SW 1271 (cell line): ENCODE measurements at places on chromosomes 1 and 21.

DNA sequence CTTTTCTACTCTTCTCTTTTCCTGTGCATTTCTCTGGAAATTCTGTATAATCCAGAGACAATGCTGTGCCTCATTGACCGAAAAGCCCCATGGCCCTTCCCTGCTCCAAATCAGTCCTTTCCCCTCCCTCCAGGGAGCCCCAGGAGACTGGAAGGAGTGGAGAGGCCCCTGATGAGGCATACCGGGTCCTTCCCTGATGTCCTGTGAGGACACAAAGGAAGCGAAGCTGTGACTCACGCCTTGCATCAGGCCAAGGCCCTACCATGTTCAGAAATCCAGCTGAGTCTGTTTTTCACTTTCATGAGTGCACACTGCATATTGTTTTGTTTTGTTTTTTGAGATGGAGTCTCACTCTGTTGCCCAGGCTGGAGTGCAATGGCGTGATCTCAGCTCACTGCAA is 38.7 kb upstream of the BECN2 start:
- DNase-seq: no peak

GRCh38 chr1:194367121-194367520 is 1180.7 kb upstream of the B3GALT2 start:
- DNase-seq: no peak

DNA sequence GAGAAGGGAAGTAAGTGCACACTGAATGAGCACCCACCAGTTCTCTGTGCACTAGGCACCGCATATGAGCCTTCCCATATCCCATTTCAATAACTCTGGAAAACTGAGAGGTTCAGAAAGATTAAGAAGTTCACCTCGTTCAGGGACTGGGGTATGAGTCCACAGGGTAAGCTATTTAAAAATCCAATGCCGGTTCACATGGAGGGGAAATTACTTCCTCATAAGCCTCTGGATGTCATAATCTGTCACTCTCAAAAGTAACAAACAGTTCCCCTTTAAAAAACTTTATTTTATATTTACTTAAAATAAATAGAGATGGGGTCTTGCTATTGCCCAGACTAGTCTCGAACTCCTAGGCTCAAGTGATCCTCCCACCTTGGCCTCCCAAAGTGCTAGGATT is 1.9 kb downstream of the OR2B11 start:
- no peak for DNase-seq

GRCh38 chr1:41599912-41600311 is 115.4 kb upstream of the EDN2 start:
- peak; percentile 35 for DNase-seq

DNA sequence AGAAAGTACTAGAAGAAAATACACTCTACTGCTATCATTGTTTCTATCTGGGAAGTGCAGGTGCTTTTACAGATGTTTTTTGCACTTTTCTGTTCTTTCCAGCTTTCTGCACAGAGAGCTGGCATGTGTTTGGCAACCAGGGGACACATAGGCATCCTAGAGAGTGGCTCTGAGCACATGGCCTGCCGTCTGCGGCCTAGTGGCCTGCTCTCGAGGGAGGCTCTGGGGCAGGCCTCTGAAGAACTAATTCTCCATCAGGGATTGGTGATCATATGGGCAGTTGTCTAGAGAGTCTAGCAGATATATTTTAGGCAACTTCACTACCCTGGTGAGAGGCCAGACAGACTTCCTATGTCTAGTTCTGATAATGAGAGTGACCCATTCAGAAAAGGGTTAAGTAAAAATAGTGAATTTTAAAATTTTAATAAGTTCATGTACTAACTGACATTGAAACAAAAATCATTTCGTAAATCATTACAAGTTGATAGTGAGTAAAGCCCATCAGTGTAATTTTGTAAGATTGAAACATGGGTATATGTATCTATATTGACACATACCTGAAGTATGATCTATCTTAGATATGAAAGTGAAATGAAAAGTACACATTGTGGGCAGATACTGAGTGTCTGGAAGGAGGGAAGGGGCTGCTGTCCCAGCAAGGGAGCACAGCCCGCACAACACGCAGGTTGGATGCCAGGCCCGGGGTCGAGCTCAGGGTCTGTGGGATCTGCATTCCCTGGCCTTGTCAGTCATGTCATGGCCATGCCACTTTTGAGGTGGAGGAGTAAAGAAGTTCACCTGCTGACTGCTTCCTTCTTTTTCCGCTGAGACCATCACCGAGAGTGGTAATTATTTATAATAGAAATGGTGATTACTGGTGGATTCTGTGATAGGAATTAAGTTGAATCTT is 79.8 kb downstream of the PCBP3 start:
- DNase-seq: no peak

- no peak for DNase-seq
Observed at GRCh38 chr1:17924578-17924977, 169.4 kb downstream of the ACTL8 start.

DNA sequence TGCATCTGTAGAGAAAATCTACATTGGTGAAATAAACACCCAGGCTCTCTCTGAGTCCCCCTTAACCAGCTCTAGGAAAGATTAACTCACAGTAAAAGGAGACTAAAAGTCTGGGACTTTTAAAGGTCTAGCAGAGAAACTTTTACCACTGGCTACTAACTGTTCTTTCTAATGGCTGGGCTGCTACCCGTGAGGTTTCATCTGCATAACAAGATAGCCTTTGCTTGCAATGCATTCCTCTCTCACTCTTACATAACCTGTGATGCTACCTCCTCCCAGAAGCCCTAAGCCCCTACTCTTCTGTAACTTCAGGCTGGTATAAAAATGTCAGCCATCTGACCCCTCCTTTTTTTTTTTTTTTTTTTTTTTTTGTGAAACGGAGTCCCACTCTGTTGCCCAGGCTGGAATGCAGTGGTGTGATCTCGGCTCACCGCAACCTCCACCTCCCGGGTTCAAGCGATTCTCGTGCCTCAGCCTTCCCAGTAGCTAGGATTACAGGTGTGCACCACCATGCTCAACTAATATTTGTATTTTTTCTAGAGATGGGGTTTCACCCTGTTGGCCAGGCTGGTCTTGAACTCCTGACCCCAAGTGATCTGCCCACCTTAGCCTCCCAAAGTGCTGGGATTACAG is 344.2 kb downstream of the RGS7 start:
- no peak for DNase-seq

DNA sequence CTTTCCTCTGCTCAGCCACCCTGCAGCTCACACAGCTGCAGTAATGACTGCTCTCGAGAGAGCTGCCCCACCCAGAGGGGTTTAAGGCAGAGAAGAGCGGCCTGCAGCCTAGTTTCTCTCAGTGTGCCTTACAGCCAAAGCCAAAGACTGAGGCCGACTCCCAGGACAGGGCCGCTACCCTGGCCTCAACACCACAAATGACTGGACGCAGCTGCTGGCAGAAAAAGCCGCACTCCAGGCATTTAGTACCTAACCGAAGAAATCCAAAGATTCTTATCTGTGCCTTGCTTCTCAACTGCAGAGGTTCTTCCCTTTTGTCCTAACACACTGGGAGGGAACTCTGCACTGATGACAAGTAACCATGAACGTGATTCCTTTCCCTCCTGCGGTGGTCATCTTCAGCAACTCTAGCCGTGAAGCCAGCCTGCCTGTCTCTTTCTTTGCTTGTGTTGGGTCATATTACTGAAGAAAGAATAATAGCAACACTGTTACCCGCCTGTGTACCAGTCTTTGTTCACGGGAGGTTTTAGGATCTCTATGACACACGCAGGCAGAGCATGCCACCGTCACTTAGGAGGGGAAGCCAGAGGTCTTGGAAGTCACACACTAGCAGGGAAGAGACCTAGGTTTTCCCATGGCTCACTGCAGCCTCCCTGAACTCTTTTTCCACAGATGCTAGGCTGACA is 202.7 kb downstream of the RHOU start:
- no peak for DNase-seq

GRCh38 chr1:29971703-29972102 is 735.4 kb downstream of the PTPRU start:
- no peak for DNase-seq

DNA sequence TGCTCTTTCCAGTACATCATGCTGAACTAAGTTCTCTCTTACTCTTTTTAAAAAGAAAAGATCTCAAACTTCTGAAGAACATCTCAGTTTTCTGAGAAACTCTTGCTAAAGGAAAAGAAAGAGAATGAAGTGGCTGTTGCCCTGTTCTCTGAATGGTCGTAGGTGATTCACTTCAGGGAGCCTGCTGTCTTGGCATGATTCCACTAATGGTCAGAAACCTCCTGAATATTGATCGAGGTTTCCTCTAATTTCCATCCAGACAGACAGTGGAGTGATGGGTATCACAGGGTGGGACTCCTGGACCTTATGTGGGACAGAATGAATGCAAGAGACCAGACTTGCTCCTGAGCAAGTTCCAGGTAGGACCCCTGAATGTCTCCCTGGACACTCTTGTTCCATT is 2.5 kb downstream of the FCRL2 start:
- DNase-seq: no peak

DNA sequence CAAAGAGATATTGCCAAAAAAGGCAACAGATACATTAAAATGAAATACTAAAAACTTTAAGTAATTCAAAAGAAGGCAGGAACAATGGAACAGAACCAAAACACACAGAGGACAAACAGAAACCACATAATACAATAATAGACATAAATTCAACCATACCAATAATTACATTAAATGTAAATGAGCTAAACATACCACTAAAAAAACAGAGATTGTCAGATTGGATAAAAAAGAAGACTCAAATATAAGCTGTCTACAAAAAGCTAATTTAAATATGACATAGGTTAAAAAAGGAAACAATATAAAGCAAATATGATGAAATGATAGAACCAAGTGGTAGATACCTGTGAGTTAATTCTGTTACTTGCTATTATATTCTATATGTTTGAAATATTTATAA is 44.1 kb upstream of the ATP5PO start:
- no peak for DNase-seq

GRCh38 chr1:79264285-79264684 is 257.8 kb upstream of the ADGRL4 start:
- no peak for DNase-seq

DNA sequence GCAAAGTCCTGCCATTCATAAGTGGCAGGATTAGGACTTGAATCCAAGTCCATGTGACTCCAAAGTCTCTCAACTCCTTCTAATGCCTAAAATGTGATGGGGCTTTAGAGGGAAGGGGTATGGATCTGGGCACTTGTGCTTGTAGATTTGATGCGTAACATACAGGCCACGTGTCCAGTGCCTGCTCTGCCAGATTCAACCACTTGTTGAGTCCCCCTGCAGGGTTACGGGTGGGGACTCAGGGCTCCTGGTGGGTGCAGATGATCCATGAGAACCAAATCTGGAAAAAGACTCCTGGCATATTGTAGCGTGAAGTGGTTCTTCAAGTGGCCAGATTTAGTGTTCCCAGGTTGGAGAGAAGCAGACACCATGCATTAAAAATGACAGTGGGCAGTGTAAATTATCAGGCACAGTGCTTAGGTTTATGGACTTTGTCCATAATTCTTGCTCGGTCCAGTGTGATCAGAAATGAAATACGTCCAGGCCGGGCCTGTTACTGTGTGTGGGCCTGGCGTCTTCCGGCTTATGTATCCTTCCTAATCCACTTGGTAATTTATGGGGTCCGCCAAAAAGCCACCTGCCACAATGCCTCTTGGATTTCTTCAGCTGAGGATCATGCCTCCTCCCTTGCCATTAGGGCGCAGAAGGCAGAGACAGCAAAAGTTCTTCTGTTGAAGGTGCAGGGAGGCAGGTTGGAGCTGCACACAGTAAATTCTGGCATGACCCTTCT is 51.2 kb upstream of the LRP8 start:
- DNase-seq: no peak

DNA sequence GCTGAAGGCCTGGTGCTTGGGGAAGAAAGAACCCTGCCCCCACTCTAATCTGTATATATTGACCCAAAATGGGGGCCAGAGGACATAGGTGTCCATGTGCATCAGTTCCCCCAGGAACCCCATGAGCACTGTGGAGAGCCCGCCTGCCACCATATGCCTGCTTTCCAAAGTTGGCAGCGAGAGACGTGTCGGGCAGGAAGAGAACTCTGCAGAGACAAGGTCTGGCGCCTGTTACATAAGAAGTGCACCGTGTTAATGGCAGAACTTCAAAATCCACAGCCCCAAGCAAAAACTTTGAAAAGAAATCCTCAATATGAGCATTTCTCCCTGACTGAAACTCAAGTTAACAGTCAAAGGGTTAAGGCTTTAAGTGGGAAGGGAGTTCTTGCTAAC is 8.0 kb downstream of the CTNNBIP1 start:
- no peak for DNase-seq

GRCh38 chr1:34792868-34793727 is at the start of gene GJA4:
Gene GJA4 (plus strand): TSS chr1:34792999. CDS start chr1:34794214, 1,215 bp downstream.
- no peak for DNase-seq

- no peak for DNase-seq
Observed at GRCh38 chr1:14039582-14040430, 339.8 kb downstream of the PRDM2 start.

DNA sequence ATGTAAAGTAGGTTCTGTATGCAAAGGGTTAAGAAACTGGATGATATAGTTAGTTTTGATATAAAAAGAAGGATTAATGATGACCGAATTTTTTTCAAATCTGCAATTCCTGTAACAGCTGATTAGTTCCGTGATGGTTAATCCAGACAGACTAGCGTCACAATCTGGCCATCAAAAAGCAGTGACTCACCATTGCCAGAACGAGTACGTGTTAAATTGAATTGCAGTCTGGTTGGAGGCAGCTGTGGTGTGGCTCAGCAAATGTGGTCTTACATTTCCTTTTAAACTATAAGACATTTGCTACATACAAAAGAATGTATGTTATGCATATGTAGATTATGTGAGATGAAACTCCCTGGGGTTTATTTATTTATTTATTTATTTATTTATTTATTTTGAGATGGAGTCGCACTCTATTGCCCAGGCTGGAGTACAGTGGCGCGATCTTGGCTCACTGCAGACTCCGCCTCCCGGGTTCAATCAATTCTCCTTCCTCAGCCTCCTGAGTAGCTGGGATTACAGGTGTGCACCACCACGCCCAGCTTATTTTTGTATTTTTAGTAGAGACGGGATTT is 139.8 kb downstream of the RYR2 start:
- DNase-seq: no peak

DNA sequence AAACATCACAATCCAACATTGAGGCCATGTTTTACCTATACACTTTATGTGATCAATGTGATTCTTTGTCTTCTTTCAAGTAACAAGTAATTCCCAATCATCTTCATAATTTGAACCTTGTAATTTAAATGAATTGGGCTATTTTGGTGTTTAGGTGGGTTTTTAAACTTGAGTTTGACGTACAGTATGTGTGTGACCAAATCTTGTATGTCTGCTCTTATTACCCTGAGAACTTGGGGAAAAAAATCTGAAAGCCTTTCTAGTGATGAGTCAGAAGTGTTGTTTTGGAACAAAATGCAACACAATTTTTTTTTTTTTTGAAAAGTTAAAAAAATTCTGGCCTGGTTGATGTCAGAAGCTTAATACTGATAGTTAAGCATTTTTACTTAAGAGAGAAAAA is 68.5 kb downstream of the HHAT start:
- DNase-seq: no peak
